AG08396 (cell line): ENCODE measurements at places on chromosomes 11 and 22.

DNA sequence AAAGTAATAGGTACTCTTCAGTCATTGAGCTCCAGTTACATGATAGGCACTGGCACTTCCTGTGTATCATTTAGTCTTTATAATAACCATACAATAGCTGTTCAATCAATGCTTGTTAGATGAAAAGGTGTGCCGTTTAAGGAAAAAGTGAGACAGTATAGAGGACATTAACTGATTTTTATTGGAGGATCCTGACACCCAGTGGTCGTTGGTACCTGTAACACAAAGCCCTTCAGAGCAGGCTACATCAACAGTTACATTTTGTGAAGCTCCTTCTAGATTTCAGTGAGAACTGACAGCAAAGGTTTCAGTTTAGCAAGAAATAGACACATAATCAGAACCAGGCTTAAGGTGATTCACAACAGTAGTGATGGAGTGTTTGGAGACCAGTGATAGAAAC lies 44.2 kb downstream of the CCDC81 start:
- no peak for DNase-seq

GRCh38 chr11:100830274-100830673 lies 143.2 kb downstream of the ARHGAP42 start:
- no peak for DNase-seq

DNA sequence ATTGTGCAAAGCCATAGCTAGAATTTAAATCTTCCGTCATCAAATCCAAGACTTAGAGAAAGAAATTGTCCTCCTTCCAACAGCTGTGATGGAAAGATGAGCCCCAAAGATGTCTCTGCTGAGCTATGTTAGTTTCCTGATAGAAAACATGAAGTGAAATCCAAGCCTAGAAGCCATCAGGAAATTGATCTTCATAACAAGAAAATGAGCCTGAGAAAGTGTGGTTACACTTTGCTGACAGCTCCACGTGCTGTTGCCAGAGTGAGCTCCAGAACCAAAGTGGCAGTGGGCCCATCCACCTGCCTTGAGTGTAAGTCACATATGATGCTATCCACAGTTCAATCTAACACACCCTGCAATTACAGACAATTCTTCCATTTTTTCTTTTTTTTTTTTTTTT lies 58.0 kb upstream of the UBASH3B start:
- no peak for DNase-seq

DNA sequence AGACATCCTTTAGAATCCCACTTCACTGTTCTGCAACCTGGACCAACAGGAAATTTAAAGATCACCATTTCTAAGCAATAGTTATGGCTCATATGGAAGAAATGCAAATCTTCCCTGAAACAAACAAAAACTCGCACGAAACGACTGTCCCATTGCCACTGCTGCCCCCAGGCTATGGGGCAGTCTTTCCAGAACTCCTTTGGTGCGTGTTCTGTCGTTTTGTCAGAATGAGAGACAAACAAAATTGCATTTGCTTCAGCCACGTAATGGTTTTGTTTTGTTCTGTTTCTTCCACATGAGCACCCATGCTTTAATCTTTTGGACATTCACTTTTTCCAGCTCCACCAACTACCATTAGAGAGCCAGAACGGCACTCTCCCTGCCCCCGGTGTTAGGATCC lies 10.8 kb upstream of the FBLN1 start:
- DNase-seq: no peak

- no peak for DNase-seq
Observed at GRCh38 chr22:50307890-50308596, 597 bp upstream of the PLXNB2 start.

- no peak for DNase-seq
Observed at GRCh38 chr11:134580610-134580975, 168.6 kb upstream of the B3GAT1 start.
